ENCODE measurements at places on chromosomes 1 and 21. TPM values are rescaled to one million over a fixed set of nuclear protein-coding genes. Genes with fewer than 3 reads are reported as not detected.

- no peak for DNase-seq
Observed at GRCh38 chr1:75394386-75395139, 216.4 kb downstream of the SLC44A5 start.

- no peak for DNase-seq
Observed at GRCh38 chr1:16207318-16208269, 4.9 kb downstream of the ARHGEF19 start.

GRCh38 chr1:76921590-76921989, 54.3 kb downstream of the ST6GALNAC5 start:
- DNase-seq, result no peak

The AHCYL1 gene
- 63.7 TPM for total RNA-seq

The TSSK3 gene
- 0.67 TPM for total RNA-seq

DNA sequence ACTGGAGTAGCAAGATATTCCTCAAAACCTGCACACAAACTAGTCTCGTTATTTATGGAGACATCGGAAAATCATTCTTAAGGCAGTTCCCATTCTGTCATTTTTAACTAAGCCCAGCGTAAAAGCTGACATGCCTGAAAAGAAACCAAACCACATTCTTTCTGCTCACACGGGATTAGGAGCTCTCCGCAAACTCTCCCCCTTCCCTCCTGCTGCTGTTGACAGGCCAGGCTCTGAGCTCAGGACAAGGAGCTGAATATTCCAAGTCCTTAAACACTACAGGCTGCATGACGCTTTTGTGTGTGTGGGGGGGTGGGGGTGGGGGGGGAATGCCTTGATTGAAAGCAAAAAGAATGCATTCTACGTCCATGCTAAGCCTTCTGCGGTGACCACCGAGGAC, 5.2 kb downstream of the OLIG1 start:
- DNase-seq, result no peak

The BARHL2 gene
- not detected for total RNA-seq

The TMEM82 gene
- not detected for total RNA-seq

DNA sequence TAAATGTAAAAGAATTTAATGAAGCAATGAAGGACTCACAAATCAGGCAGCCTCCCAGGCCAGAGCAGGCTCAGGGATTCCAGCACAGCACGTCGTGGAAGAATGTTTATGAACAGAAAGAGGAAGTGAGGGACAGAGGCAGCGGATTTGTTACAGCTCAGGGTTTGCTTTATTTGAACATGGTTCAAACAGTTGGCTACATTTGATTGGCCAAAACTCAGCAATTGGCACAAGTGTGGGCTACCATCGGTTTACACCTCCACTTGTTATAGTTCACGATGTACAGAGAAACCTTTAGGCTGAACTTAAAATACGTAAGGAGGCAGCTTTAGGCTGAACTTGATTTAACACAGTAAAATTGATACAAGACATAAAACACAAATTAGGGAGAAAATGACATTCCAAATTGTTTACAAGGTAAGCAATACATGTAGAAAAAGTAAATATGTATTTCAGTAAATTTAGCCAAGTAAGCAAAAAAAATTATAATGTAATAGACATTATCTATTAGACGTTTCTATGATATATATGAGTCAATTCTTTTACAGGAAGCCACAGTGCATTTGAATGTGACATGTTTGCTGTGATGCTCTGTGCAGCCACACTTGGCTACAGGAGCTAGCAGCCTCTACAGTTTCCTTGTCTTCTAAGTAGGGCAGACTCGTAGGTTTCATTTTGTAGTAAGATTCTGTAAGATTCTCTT, 126.5 kb downstream of the ADSS2 start:
- DNase-seq, result no peak

- no peak for DNase-seq
Observed at GRCh38 chr1:6762060-6762459, 23.2 kb upstream of the CAMTA1 start.

The ZNF670 gene
- total RNA-seq, result 9.7 TPM

GRCh38 chr1:27659497-27660299, 12.3 kb downstream of the IFI6 start:
- DNase-seq, result peak; percentile 78

DNA sequence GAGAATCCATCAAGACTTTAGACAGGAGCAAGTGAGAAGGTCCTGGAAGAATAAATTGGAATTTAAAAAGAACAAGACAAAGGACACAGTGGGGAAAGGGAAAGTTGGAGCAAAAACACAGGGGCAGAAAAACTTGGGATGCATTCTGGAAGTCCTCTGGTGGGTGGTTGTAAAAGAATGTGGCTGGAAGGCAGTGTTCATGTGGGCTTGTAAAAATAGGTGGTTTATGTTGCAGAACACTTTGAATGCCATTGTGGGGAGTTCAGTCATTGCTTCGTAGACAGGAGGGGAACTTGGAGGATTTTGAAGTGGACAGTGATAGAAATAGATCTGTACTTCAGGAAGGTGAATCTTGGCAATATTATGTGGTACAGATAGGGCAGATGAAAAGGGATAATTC, 15.2 kb downstream of the KIF1B start:
- DNase-seq, result no peak

DNA sequence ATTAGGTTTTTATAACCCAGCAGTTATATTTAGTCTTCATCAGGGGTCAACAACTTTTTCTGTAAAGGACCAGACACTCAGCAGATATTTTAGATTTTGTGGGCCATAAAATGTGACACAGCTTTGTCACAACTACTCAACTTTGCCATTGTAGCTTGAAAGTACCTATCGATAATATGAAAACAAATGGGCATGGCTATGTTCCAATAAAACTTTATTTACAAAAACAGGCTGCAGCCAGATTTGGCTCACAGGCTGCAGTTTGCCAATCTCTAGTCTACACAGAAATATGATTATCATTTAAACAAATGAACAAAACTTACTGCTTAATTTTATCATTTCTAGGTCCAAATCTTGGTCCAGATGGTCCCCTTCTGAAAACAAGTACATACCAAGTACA, 23.0 kb downstream of the VAMP4 start:
- DNase-seq, result no peak

The KIFAP3 gene
- total RNA-seq, result 49.7 TPM

DNA sequence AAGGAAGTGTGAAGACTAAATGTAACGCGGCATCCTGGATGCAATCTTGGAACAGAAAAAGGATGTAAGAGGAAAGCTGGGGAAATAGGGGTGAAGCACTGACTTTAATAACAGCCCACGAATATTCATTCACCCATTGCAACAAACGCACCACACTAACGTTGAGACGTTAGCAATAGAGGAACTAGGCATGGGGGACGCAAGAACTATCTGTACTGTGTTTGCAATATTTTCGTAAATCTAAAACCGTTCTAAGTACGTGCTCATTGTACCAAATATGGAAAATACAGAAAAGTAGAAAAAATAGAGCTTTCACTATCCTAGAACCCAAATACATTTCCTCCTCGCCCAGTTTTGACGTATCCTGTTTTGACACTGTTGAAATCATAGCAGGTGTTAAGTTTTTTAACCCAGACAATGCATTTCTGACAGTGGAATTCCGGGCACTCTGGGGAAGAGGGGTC, 3.9 kb downstream of the LAPTM5 start:
- no peak for DNase-seq

The PROK1 gene
- total RNA-seq, result not detected

- no peak for DNase-seq
Observed at GRCh38 chr1:97845805-97846204, 75.0 kb downstream of the DPYD start.

DNA sequence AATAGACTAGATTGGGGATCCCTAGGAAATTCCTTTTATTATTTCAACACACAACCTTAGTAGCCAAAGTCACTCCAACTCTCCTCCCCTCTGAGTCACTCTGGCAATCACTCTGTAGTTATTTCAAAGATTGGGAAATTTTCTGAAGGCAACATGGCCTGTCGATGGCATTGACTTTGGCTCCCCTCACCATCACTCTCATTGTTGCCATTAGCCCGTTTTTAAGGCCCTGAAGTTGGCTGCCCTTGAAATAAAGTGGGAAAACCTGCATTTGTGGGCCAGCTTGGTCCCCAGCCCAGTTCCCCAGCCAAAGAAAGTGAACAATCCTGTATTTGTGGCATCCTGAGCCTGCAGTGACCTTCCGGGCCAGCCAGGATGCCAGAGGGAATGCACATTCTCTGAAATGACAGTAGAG, 52.5 kb downstream of the CDC7 start:
- no peak for DNase-seq

- no peak for DNase-seq
Observed at GRCh38 chr1:206490771-206491405, 16.4 kb upstream of the RASSF5 start.

The OR2L5 gene
- not detected for total RNA-seq

DNA sequence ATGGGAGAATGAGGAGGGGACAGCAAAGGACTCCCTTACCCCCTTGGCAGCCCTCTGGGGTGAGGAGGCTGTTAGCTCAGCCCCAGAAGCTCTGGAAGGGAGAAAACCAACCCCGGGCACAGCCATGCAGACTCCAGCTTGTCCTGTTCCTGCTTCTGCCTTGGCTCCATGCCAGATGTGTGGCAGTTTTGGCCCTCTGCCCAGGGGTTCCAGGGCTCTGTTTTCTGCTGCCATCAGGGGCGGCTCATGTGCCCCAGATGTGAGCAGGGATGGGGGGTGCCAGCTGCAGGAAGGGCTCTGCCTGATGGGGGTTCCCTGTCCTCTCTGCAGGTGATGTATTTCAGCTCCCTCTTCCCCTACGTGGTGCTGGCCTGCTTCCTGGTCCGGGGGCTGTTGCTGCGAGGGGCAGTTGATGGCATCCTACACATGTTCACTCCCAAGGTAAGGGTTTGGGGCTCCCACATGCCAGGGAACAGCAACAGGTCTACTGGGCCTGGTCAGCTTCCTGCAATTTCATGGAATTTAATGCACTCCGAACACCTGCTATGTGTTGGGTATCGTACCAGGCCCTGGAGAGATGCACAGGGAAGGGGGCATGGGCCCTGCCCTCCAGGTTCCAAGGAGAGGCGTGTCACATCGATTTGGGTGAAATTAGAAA, 26.1 kb downstream of the SLC6A17 start:
- DNase-seq, result no peak

The CASZ1 gene
- 6.3 TPM for total RNA-seq

The COL11A1 gene
- 9.2 TPM for total RNA-seq

GRCh38 chr1:86940599-86940998, 26.2 kb downstream of the HS2ST1 start:
- no peak for DNase-seq

The ZZZ3 gene
- total RNA-seq, result 39.3 TPM

GRCh38 chr21:28834335-28835238, 158.1 kb downstream of the LTN1 start:
- DNase-seq, result no peak

DNA sequence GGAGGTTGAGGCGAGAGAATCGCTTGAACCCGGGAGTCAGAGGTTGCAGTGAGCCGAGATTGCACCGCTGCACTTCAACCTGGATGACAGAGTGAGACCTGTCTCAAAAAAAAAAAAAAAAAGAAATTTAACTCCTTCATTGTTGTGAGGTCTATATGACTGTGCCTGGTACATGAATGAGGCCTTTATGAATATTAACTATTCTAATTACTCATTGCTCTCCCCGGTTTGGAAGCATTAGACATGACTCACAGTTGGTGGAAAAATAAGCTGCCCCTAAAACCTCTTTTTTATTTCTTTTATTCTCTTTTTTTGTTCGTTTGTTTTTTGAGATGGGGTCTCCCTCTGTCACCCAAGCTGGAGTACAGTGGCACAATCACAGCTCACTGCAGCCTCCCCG, 3.3 kb downstream of the NPPB start:
- no peak for DNase-seq

The TNFRSF18 gene
- total RNA-seq, result not detected

DNA sequence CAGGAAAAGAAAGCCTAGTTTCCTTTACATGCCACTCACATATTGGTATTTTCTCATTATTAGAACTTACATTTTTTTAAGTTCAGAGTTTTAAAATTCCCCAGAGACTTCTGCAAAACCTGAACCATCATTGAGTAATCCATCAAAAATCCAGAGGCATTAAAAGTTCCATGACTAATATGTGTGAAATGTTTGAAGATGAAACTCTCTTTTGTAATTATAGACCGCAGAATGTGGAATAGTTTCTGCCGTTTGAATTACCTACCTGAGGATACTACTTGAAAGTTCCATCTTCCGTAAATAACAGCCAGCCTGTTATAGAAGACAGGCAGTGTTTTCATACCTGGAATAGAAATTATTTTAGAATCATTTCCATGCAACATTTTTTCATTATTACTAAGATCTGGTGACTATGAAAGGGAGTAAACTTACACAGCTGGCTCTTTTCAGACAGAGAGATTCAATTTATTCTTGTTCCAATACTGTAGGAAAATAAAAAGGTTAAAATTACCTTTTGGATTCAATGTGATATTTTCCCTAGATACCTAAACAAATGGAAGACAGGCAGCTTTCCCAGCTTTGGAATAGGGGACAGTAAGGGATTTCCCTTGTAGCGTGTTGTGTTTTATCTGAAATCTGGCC, 131.4 kb downstream of the ST6GALNAC5 start:
- DNase-seq, result no peak

GRCh38 chr1:245153552-245154428, 995 bp upstream of the KIF26B start:
- DNase-seq, result peak; percentile 36

The KRTAP20-2 gene
- not detected for total RNA-seq

DNA sequence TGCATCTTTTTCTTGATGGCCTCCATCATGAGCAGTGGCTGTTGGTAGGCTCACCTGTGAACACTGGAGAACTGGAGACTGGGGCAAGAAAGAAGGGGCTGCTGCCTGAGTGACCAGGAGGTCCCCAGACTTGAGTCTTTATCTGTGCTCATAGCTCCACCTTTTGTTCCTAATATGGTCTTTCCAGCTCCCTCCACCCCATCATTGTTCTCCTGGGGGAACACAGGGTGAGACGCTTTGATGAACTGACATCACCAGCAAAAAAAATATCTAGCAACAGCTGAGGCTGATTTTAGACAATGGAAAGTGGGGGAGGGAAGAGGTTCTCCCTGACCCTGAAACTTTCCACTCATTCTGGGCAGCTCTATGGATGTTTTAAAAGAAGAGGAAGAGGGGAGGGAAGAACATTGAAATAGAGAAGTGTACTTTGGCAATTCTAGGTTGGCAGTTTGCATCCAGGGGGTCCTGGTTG, at the start of gene TPM3:
TPM3 (minus strand) TSS at position 111 of the 472 bp plus-strand sequence; CDS start at position 29, 82 bp downstream.
- DNase-seq, result no peak

DNA sequence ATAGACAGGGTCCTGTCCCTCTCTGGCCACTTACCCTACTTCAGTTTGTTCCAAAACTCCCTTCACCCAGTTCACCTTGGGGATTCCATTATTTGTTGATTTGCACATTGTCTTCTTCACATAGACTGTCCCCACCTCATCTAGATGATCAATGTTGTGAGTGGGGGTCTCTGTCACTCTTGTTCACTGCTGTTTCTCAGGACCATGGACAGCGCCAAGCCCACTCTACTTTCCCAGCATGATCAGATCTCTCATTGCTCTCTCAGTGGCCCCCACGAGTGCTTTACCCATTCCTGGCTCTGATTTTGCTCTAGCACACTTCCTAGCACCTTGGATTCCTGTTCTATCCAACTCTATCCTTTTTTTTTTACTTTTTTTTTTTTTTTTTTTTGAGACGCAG, 45.4 kb upstream of the IGSF21 start:
- peak; percentile 36 for DNase-seq

- DNase-seq, result no peak
Observed at GRCh38 chr1:109821221-109821669, 57.5 kb upstream of the EPS8L3 start.

GRCh38 chr1:116503546-116504307, 67.1 kb downstream of the CD58 start:
- no peak for DNase-seq

The CD34 gene
- 277 TPM for total RNA-seq

All from endothelial cell (in vitro differentiated cells).